ENCODE measurements at places on chromosomes 7 and 10. TPM values are rescaled to one million over a fixed set of nuclear protein-coding genes. Genes with fewer than 3 reads are reported as not detected.

Gene SLC18A3
- 0.20 TPM for total RNA-seq

Gene SUMF2
- total RNA-seq = 89.5 TPM

Gene SPDYE5
- total RNA-seq = not detected

Gene GIMAP8
- total RNA-seq = not detected

Gene TMEM60
- total RNA-seq = 17.9 TPM

Gene CYP3A7
- not detected for total RNA-seq

Gene CALML5
- total RNA-seq = not detected

Gene SMKR1
- total RNA-seq = 1.7 TPM

All from progenitor cell of endocrine pancreas (in vitro differentiated cells).